ENCODE measurements at places on chromosomes 2 and 18.

- no peak overlapping the region for H3K4me3 ChIP-seq
- H3K36me3 ChIP-seq = no peaks in the 10 kb centered on the region
- no peaks in the 10 kb centered on the region for H3K27me3 ChIP-seq
- peak; percentile 50 for DNase-seq
- H3K4me1 ChIP-seq = no peaks in the 10 kb centered on the region
Measured at GRCh38 chr2:232436381-232437194, 19.4 kb upstream of the ALPI start.

DNA sequence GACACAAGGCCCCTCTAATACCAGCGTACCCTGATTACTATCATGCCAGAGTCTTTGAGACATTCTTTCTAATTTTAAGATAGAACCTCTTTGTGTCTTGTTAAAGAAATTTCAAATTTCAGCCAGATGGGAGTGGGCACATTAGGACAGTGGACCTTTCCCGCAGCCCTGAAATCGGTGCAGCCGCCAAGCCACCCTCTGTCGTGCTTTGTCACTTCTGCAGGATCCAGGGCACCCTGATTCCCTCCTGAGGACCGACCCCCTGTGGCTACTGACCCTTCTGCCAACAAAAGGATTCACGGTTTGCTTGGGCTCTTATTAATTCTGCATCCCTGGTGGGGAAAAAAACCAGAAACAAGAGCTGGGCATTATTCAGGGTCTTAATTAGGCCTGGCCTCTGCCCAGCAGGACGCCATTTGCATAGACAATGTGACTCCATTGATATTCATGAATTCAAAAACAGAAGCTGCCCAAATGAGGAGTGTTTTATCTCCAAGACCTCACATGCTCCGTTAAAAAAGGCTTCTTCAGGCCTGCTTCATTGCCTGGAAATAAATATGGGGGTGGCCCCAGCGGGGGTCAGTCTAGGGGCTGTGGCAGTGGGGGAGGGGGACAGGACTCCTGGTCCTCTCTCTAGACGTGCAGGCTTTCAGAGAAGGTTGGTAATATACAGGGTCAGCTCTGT is 116.9 kb downstream of the ALPK2 start:
- no peaks in the 10 kb centered on the region for H3K27me3 ChIP-seq
- H3K4me1 ChIP-seq = no peaks in the 10 kb centered on the region
- no peak for DNase-seq

DNA sequence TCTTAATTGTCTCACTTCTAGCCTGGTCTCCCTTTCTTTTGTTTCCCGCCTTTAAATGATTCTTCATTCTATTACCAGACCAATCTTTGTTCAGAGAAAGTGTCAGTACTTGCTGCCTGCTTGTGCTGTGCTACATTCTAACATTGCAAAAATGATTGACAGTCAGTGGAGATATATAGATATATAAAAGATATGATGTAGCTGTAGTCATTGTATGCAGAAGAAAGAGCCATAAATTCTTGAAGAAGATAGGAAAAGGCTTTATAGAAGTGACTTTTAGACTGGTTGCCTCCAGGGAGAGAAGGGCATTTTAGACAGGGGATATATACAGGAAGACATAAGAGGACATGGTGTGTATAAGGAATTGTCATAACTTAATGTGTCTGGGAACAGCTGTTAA is 13.6 kb downstream of the AGPS start:
- H3K4me3 ChIP-seq = no peak overlapping the region
- H3K27me3 ChIP-seq = no peaks in the 10 kb centered on the region
- H3K4me1 ChIP-seq = peaks cover 5% of the 10 kb centered on the region
- no peak overlapping the region for H3K27ac ChIP-seq
- DNase-seq = no peak
- no peaks in the 10 kb centered on the region for H3K36me3 ChIP-seq

DNA sequence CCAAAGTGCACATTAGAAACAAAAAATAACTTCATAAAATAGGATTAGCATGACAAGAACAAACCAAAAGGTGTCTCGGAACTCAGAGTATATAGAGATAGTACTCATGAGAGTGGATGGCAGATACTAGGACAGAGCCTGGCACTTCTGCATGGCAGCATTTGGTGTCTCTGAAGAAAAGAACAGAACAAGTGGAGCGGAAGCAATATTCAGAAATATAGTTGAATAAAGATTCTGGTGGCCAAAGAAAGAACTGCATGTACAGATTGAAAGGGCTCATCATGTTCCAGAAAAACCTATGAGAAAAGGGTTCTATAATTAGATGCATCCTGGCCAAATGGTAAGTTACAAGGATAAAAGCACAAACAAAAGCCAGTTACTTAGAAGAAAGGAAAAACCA is 90.9 kb downstream of the CCDC138 start:
- H3K36me3 ChIP-seq = no peaks in the 10 kb centered on the region
- H3K27me3 ChIP-seq = no peaks in the 10 kb centered on the region
- H3K4me1 ChIP-seq = no peaks in the 10 kb centered on the region
- no peak overlapping the region for H3K4me3 ChIP-seq
- no peak for DNase-seq
- no peak overlapping the region for H3K27ac ChIP-seq

GRCh38 chr2:201859949-201860348 is 53.6 kb downstream of the CDK15 start:
- H3K27me3 ChIP-seq = no peaks in the 10 kb centered on the region
- no peaks in the 10 kb centered on the region for H3K36me3 ChIP-seq
- no peak overlapping the region for H3K27ac ChIP-seq
- H3K4me1 ChIP-seq = no peaks in the 10 kb centered on the region
- H3K4me3 ChIP-seq = no peak overlapping the region
- DNase-seq = no peak

DNA sequence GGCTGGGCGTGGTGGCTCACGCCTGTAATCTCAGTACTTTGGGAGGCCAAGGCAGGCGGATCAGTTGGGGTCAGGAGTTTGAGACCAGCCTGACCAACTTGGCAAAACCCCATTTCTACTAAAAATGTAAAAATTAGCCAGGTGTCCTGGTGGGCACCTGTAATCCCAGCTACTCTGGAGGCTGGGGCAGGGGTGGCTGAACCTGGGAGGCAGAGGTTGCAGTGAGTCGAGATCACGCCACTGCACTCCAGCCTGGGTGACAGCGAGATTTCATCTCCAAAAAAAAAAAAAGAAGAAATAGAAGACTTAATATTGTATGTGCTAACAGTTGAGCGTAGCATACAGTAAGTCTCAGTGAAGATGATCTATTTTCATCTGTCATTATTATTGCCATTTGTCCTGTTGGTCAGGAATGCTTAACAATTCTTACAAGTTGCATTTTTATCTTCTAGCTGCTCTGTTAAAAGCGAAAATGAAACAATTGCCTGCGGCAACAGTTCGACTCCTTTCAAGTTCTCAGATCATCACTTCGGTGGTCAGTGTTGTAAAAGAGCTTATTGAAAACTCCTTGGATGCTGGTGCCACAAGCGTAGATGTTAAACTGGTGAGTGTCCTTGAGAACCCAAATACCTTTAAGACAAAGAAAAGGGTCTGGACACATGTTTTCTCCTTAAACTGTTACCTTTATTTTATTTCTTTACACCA is 7.2 kb downstream of the PMS1 start:
- H3K4me1 ChIP-seq = no peaks in the 10 kb centered on the region
- no peak overlapping the region for H3K27ac ChIP-seq
- no peak overlapping the region for H3K4me3 ChIP-seq
- H3K27me3 ChIP-seq = no peaks in the 10 kb centered on the region
- DNase-seq = no peak

- H3K27ac ChIP-seq = no peak overlapping the region
- no peaks in the 10 kb centered on the region for H3K27me3 ChIP-seq
Measured at GRCh38 chr2:240983361-240983995, 14.9 kb upstream of the SNED1 start.

DNA sequence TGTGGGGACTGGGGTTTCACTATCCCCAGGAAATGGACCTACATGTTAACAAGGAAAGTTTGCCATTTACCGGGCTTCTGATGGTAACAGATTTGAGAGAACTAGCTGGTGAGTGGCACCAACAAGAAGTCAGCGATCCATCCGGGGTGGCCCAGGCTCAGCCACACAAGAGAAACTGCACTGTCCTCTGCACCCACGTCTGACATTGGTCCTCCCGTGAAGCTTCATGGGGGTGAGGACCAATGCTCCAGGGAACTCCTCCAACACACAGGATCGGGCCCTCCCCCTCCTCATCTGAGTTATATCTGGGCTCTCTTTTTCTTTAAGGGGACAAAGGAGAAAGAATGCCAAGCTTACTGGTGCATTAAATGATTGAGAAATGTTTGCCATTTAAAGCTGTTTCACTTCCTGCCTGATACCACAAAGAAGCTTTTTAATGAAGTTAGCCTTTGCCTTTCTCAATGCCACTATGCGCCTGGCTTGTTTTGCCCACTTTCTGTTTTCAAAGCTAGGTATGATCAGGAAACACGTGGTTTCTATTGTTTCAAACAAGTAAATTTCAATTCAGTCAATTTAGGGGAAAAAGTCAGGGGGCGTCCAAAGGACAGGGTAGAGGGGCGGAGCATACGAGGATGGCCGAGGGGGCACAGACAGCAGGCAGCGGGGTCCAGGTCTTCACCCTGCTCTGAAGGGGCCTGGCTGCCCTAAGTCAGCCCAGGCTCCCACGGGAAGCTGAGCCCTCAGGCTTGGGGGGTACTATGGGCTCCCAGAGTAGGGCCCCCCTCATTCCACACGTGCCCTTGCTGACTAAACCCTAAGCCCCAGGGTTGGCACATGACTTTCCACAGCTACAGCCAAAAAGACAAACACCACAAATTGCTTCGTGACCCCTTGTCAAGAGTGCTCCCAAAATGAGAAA is 204.0 kb upstream of the ID2 start:
- no peak for DNase-seq
- no peaks in the 10 kb centered on the region for H3K4me1 ChIP-seq
- no peak overlapping the region for H3K27ac ChIP-seq
- H3K4me3 ChIP-seq = no peak overlapping the region
- H3K36me3 ChIP-seq = no peaks in the 10 kb centered on the region
- H3K27me3 ChIP-seq = no peaks in the 10 kb centered on the region
